HFFc6 (cell line): ENCODE measurements at places on chromosomes 4 and X. TPM values are rescaled to one million over a fixed set of nuclear protein-coding genes. Genes with fewer than 3 reads are reported as not detected.

- peak; percentile 11 for DNase-seq
Observed at GRCh38 chrX:29229802-29230201, 642.6 kb downstream of the IL1RAPL1 start.

DNA sequence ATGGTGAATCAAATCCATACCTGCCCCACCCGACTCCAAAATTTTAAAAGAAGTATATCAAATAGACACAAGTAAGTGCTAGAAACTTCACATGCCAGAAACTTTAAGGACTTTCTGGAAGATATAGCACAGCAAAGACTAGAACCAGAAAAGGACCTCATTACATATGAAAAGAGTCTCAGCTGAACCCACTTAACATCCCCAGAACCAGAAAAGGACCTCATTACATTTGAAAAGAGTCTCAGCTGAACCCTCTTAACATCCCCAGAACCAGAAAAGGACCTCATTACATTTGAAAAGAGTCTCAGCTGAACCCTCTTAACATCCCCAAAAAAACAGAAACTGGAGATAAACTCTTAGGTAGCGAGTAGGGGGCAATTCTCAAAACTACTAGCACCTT is 32.3 kb downstream of the STPG2 start:
- no peak for DNase-seq

DNA sequence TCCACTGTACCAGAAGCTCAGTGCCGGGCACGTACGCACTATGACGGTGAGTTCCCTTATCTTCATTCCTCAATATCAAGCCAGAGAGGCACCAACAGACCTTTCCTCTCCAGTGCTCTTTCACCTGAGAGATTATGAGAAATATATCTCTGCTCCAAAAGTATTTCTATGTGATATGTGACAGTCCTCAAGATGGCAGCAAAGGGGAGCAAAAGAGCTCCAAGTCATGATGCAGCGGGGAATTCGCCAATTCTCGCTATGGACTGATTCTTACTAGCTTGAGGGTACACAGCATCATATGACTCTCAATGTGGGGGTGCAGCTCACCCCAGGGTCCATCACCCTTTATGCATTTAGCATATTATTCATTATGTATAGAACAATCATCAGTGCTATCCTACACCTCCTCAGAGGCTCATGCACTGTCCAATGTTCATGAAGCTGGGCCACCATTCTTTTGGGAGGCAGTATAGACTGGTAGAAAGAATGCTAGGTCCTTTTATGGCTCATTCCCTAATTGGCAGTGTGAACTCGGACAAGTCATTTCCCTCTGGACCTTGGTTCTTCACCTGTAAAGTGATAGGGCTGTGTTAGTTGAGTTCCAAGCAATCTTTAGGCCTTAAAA is 12.8 kb upstream of the IQSEC2 start:
- no peak for DNase-seq

- no peak for DNase-seq
Observed at GRCh38 chr4:105181259-105181658, 34.6 kb downstream of the TET2 start.

- no peak for DNase-seq
Observed at GRCh38 chr4:7981738-7982394, 42.2 kb upstream of the AFAP1 start.

DNA sequence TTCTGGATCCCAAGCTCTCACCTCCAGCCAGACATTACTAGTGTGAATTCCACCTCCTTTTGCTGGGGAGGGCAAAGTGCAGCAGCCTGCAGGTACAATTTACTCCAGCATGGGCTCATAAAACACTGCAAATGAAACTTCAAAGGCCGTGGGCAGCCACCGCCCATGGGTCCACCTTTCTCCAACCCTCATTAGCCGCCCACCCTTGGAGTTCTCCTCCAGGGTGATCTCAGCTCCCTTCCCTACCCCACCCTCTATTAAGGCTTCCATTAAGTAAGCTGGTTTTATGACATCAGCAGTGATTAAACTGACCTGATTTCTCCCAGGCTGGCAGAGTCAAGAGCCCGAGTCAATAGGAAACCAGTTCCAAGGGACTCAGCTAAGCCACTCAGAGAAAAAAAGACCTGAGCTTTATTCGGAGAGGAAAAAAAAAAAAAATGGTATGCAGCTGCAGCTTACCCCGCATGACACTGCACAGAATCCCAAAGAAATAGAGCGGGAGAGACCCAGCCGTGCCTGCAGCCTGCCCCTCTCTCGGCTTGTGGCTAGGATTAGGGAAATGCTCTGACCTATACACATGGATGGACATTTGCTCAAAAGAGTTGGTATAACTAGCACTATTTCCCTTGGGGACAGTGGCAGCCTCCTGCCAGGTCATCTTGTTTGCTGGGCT is 319.6 kb downstream of the PTTG2 start:
- DNase-seq = no peak

Gene GRIA3
- total RNA-seq = 14.7 to 25.9 TPM (median 19.9 TPM) in 3 replicates

Gene ODAPH
- total RNA-seq = not detected in 3 replicates
